ENCODE measurements at places on chromosomes 16 and 17.

GRCh38 chr17:60947100-60947499 is 269.4 kb downstream of the BCAS3 start:
- DNase-seq: no peak

GRCh38 chr17:47640076-47640475 is 9.6 kb upstream of the KPNB1 start:
- no peak for DNase-seq

- DNase-seq: no peak
Measured at GRCh38 chr16:49631187-49632041, 224.5 kb downstream of the ZNF423 start.

- DNase-seq: peak; percentile 86
Measured at GRCh38 chr17:8470447-8471047, 34.9 kb downstream of the NDEL1 start.

DNA sequence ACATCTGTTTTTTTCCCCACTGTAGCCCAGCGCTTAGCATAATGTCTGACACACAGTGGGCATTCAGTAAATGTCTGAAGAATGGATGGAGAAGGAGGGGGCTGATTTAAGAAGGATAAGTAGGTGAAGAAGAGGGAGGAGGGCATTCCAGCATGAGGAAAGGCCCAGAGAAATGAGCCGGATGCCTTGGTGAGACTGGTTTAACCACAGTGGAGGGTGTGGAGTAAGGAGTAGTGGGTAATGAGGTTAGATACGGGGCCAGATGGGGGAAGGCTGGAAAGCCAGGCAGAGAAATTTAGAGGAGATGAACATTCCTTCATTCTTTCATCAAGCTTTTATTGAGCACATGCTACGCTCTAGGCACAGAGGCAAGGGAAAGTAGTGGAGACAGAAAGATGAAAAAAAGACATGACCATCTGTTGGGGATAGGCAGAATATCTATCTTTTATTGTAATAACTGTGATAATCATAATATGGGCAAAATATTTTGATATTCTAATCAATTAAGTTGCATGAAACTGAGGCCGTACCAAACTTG is 43.7 kb upstream of the NFAT5 start:
- no peak for DNase-seq

DNA sequence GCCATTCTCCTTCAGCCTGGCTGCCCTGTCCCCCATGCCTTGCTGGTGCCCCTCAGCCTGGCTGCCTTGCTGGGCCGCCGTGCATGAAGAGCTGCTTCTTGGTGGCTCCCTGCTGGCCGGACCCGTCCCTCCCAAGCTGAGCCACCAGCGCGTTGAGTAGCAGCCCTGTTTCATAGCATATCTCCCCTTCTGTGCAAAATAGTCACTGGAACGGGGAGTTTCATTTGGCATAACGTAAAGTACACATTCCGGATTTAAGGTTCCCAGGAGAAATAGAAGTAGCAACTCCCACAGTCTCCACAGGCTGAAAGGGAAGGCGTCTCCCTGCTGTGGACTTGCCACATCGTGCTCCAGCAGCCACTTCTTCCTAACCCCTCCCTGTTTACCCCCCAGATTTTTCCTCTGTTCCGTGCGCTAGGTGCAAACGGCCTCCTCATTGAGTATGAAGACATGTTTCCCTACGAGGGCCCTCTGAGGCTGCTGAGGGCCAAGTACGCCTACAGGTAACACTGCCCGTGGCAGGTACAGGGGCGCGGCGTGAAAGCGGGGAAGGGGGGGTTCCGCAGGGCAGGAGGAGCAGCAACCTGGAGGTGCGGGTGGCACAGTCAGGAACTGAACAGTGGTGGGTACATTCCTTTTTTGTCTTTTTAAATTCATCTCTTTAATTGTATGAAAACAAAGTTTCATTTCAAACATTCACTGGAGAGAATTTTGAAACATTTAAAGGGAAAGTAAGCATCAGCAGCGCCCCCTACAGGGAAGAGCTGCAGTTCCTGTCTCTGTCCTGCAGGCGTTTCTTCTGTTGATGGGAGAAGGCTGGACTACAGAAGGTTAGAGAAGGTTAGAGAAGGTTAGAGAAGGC is 5.8 kb upstream of the OGFOD3 start:
- DNase-seq: no peak

- no peak for DNase-seq
Measured at GRCh38 chr16:54508351-54508750, 221.8 kb upstream of the IRX3 start.

DNA sequence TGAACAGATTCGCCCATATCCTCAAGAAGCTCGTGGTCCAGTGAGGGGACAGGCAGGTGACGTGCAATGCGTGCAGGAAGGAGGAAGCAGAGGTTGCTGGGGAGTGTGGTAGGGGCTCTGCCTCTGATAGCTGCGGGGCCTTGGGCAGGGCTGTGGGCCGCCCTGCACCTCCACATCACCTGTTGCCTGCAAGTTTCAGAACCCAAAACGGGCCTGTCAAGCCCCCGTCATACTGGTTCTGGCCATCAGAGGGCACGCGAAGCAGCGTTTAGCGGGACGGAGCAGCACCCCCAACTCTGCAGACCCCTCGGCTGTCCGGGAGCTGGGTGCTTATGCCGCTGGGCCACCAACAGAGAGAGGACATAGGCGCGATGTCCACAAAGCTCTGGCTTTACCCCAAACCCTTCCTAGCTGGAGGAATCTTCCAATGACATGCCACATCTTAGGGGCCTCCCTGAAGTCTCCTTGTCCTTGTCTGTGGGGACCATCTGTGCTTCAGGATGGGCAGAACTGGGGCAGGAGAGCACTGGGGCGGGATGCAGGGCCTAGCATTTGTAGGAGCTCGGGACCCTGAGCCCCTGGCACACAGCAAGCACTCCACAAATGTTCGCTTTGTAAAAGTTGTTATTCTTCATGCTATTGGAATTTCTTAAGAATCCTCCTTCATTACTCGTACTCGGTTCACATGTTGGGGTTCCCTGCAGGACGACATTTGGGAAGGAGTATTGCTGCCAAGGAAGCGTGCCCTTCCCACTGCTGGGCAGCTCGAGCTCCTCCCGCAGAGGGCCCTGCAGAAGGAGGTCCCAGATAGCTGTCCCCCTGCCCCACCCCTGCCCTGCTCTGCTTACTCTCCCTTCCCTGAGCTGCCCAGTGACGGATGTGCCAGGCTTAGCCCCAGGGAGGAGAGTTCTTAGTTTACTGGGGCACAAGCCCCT is 64.3 kb downstream of the CNGB1 start:
- DNase-seq: no peak

DNA sequence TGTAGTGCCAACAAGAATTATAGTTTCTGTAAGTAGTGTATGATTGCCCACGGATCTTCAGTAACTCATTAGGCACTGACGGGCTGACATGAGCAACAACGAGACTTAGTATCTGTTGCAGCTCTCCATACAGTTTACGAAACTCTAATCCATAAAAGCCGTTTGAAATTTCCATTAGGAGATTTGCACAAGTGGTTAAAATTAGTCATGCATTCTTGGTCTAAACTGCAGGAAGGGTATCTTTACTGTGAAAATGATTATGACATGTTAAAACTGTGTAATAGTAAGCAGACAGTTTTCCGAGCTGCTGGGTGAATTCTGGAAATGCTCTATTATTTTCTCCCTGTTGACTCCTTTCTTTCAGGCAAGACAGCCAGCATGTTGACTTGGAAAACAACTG is 605.0 kb downstream of the WWOX start:
- DNase-seq: no peak

DNA sequence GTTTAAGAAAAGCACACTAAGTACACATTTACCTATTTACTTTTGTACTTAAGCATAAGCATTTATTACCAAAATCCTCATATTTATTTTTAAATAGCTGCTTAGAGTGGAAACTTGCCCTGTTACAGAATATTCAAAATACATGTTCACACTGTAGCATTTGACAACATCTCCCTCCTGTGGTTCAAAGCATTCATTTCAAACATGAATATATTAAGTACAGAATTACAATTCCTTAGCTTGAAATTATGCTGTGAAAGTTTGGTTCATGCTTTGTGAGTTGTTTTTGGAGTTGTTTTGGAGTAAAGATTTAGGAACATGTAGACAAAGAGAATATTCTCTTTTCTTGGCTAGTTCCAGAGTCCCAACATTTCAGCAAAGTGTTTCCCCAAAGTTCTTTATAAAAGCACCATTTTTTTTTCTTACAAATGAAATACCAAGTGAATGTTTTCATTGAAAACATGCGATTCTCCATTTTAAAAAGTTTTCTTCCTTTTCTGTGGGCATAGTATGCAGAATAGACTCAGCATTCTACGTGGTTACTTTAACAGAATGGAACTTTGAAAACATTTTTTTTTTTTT is 33.2 kb downstream of the TUBD1 start:
- no peak for DNase-seq

- DNase-seq: peak; percentile 2
Measured at GRCh38 chr16:4693956-4694641, 737 bp downstream of the NUDT16L1 start.

DNA sequence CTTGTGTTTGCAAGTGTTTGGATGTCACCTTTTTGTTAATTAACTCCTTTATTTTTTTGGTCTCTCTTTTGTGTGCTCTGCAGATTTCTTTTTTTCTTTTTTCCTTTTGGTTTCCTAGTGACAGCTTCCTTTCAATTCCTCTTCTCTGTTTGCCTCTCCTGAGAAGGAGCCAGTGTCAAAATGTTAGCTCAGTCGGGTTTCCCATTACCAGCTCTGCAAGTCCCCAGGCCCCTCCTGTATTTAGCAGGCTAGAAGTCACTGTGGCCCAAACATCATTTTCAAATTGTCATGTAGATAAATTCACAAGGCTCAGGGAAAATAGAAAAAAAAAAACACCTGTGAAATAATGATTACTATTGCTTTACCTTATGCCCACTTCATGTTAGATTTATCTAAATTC is 1621.6 kb downstream of the CDH8 start:
- no peak for DNase-seq

DNA sequence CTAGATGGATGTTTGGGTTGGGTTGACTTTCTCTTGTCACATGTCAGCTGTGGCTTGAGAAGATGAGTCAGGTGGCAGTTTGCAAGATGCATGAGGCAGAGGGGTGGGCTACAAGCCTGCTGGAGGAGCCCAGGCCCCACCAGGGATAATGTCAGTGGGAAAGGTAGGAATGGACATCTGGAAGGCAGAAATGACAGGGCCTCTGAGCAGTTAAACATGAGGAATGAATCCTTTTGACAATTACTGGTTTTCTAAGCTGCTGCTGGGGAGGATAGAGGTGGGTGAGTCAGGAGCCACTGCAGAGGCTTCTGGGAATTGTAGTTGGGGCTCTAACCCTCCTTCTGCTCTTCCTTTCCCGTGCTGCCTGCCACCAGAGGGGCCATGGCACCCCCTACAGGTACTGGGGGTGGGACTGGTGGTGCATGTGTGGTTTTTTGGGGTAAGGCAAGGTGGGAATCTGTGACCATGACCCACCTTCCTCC is 15.7 kb downstream of the SLC52A1 start:
- no peak for DNase-seq

DNA sequence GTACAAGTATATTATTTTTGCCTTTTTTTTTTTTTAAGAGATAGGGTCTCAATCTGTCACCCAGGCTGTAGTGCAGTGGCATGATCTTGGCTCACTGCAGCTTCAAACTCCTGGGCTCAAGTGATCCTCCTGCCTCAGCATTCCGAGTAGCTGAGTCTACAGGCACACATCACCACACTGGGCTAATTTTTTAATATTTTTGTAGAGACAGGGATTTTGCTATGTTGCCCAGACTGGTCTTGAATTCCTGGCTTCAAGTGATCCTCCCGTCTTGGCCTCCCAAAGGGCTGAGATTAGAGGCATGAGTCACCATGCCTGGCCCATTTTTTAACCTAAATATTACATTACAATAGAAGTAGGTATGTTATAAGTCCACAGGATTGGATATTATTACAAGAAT is 3.2 kb downstream of the TERB1 start:
- DNase-seq: no peak

GRCh38 chr17:81074875-81075274 is 39.9 kb downstream of the BAIAP2 start:
- DNase-seq: no peak

GRCh38 chr17:63439687-63440086 is 6.4 kb downstream of the CYB561 start:
- no peak for DNase-seq

DNA sequence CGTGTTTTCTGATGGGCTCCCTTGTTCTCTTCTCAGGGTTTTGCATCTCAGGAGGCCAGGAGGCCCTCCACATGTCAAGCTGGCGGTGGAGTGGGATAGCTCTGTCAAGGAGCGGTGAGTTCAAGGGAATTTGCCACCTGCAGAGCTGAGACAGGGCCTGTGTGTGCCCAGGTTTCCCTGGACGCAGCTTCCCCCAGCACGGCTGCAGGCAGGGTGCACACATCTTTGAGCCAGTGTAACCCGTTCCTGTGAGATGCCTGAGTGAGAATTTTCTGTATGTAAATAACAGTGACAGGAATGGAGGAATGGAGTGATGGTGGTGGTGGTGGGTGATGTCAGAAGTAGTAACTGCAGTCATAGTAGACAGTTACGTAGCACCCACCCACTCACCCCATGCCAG is 54.8 kb downstream of the USP43 start:
- no peak for DNase-seq

DNA sequence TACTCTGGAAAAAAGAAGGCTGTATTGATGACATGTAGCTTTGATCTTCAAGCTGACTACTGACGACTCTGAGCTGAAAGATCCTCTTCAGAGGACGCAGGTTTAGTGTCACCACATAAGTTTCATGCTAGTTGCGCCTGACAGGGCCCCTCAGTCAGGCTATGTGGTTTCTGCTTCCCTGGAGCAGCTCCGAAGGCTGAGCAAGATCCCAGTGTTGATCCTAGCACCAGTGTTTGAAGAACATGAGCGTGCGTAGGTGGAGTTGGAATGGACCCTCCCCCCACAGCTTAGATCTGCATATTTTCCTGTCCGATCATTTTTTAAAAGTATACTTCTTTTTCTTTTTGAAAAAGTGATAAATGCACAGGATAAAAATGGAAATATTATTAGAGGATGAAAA is 17.3 kb downstream of the BANP start:
- DNase-seq: no peak

DNA sequence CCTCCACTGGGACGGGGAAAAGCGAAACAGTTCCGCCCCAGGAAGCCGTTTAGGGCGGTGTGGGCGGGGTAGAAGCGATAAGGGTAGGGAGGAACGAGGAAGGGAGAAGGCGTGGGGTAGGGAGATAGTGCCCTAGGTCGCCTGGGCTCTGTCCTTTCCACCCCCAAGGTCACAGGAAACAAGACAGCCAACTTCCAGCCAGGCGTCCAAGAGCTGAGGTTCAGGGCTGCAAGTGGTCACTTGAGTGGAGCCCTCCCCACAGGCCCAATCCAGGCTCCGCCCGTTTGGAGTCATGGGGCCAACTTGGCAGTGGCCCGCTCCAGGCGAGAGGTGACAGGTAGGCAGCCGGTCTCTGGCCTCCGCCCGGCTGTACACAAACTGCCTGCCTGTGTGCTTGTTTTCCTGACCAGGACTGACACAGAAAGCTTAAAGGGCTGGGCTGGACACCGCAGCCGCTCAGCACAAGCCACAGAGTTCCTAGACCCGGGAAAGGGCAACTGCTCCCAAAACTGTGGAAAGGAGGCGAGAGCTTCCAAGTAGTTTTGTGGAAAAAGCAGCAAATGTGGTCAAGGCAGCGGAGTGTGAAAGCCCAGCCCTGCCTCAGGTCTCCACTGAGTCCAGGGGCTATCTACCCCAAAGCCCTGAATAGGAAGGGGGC is at the start of gene RILP:
Gene RILP, minus strand, starts transcription at position 23 of the 658 bp plus-strand sequence. CDS start 62 bp downstream, outside the sequence.
- no peak for DNase-seq

GRCh38 chr17:1736348-1737281 is 6.1 kb upstream of the SERPINF2 start:
- no peak for DNase-seq

GRCh38 chr17:57905875-57906455 is 49.2 kb downstream of the CUEDC1 start:
- DNase-seq: no peak
